ENCODE measurements at places on chromosomes 6 and 20.
A peak's percentile ranks its signal among the peaks of the same experiment; 100 is the strongest.

DNA sequence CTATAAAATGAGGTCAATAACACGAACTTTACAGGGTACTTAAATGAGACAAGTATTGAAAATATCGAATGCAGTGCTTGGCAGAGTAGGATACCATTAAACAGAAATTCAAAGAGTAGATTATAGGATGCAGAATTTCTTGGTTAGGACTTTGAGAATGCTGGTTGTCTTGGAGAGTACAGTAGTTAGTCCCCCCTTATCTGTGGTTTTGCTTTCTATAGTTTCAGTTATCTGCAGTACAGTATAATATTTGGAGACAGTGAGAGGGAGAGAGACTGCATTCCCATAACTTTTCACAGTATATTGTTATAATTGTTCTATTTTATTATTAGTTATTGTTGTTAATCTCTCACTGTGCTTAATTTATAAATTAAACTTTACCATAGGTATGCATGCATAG, 290.5 kb downstream of the BTBD9 start:
- no peak for DNase-seq

GRCh38 chr6:144110210-144110609, 14.8 kb upstream of the SF3B5 start:
- no peak for DNase-seq

- peak; percentile 62 for DNase-seq
Measured at GRCh38 chr6:44263354-44264100, 1.8 kb downstream of the NFKBIE start.

- no peak for DNase-seq
Measured at GRCh38 chr6:41649596-41649995, 11.3 kb downstream of the MDFI start.

- no peak for DNase-seq
Measured at GRCh38 chr6:170227996-170228945, 62.6 kb downstream of the DLL1 start.

- DNase-seq, result peak; percentile 78
Measured at GRCh38 chr20:31608251-31608945, 3.3 kb downstream of the ID1 start.

DNA sequence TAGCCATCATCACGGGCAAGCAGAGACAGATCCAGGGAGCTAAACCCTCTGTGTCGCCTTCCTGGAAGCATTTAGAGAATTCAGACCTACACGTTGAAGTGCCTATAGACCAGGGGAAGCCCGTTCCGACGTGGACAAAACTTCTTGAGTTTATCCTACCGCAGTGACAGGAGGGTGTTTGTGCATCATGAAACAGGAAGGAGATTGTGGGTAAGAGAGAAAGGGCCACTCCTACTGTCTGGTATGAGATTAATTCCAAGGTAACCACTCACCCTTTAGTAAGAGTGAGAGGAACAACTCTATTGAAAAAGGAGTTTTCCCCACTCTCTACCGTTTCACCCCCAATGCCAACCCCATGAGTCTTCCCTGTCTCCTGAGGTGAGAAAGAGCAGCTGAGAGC, 133.7 kb downstream of the TFAP2C start:
- no peak for DNase-seq

Data from choroid plexus epithelial cell (primary cell).